ENCODE measurements at places on chromosomes 4 and X.

- no peak for DNase-seq
Measured at GRCh38 chr4:113849771-113850170, 88.2 kb upstream of the CAMK2D start.

DNA sequence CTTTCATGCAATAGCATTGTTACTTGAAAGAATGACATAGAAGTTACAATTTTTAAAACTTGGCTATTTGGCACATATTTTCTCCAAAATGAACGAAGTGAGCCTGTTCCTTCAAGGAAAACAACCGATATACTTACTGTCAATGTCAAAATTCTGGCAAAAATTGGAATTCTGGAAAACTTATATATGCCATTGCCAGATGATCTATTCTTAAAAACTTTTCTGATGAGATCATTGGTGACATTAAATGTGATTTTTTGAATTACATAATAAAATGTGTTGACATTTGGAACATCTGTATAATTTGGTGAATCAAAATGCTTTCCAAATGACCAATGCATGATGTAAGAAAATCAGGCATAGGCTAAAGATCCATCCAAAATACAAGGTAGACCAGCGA lies 209.0 kb downstream of the SCFD2 start:
- no peak for DNase-seq

DNA sequence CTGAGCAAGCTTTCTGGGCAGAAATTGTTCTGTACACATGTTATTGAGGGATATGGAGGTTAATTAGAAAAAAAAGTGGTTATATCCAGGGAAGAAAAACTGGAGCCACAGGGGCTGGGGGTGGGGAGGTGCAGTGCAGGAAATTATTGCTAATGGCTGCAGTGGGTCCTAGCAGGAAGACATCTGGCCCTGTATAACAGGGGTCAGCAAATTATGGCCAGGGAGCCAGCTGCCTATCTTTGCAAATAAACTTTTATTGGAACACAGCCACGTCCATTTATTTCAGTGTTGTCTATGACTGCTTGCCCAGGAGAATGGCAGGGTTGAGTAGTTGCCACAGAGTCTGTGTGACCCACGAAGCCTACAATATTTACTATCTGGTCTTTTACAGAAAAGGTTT lies 23.4 kb upstream of the PRPS2 start:
- no peak for DNase-seq

DNA sequence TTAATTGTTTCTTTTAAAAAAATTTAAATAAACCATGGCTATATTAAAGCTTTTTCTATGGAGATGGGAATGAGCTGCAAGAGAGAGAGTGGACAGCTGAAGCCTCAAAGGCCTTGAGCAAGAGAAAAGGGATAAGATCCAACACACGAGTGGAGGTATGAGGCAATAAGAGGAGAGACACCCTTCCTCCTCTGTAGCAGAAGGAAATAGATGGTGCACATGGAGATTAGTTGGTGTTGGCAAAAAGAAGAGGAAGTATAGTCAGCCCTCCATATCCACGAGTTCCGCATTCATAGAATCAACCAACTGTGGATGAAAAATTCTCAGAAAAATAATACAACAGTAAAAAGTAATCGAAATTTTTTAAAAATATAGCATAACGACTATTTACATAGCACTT lies 3.2 kb downstream of the CXorf38 start:
- no peak for DNase-seq

GRCh38 chr4:89434364-89434988 lies 126.9 kb upstream of the GPRIN3 start:
- no peak for DNase-seq

DNA sequence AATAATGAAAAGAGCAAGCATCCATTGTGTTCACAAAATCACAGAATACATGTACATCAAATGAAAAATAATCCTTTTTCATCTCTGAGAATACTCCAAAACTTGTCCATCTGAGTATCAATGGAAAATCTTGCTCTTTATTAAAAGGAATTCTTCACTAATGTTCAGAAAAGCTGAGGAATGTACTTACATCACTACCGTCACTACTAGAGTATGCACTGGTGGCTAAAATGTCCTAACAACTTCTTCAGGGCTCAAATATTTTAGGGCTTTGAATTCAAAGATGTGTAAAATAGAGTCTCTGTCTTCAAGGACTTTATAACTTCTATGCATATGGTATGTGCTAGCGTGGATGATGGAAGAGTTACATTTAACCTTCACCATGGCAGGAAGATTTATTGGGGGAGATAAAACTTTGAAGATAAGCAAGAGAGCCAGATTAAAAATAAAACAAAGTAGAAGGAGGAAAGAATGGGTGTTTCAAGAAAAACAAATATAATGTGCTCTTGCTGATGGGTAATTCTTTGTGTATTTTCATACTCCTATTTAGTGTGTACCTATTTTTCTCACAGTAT lies 55.1 kb downstream of the DMD start:
- DNase-seq, result no peak

DNA sequence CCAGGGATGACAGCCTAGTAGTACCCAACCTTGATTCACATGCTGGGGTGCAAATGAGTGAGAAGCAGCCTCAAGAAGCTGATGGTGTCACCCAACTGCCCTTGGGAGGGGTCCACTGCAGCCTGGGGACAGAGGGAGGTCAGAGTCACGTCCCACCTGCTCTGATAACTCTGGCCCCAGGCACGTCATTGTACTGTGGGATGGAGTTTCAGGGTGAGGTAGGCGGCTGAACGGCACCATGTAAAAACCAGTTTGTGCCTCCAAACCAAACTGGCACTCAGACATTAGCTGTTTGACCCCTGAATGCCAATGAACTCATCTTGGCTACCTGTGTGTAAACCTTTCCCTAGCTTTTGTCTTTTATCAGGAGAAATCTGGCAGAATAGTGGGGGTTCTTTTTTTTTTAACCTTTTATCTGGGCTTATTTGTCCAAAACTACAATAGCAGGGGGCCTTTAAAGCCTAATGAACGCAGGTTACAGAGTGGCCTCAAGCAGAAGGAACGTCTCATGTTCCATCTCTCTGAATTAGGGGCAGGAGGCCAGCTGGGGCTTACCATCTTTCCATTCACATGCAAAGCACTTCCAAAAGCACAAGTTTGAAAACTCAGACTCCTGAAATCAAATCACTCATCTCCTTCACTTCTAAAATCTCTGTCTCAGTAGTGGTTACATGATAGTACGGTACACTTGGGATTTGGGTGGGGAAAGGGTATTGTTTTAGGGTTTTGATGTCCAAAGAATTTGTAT lies 89.4 kb downstream of the IRF2 start:
- no peak for DNase-seq

GRCh38 chr4:37732526-37733186 lies 46.5 kb upstream of the RELL1 start:
- no peak for DNase-seq

DNA sequence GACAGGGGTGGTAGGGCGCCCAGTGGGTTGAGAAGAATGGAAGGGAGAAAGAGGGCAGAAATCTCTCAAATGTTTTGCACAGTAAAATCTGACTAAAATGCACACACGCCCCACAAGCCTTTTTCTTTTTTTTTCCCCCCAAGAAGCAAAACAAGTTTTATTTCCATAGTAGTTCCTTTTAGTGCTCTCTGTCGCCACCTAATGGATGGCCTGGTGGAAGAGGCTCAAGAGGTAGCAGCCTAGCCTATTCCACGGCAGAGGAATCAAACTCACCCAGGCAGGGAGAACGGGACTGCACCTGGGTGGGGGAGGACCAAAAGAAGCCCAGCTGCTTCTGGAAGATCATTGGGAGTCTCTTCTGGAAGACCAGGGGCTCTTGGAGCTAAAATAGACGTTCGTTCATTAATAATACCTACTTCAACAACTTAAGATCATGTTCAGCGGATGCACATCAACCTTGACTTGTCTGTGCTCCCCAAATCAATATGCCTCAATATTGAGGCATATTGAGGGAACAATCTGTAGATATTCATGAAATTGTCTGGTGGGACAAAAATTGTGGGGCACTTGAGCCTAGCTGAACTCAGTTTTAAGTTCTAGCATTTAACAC lies 31.6 kb upstream of the IRAK1 start:
- DNase-seq, result peak; percentile 83

DNA sequence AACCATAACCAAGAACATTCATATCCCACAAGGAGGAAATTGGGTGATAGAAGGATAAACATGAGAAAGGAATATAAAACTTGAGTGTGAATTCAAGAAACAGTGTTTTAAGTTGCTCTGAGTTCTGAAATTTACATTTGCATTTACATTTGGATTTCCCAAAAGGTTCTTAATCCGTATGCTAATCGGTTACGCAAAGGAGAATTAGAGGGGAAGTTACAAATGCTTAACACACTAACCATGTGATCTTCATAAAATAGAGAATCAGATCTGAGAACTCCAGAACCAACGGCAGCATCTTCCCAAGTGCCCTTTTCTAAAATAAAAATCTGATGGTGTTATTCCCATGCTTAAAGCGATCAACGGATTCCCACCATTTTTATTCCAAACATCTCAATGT lies 48.0 kb downstream of the PROM1 start:
- no peak for DNase-seq

DNA sequence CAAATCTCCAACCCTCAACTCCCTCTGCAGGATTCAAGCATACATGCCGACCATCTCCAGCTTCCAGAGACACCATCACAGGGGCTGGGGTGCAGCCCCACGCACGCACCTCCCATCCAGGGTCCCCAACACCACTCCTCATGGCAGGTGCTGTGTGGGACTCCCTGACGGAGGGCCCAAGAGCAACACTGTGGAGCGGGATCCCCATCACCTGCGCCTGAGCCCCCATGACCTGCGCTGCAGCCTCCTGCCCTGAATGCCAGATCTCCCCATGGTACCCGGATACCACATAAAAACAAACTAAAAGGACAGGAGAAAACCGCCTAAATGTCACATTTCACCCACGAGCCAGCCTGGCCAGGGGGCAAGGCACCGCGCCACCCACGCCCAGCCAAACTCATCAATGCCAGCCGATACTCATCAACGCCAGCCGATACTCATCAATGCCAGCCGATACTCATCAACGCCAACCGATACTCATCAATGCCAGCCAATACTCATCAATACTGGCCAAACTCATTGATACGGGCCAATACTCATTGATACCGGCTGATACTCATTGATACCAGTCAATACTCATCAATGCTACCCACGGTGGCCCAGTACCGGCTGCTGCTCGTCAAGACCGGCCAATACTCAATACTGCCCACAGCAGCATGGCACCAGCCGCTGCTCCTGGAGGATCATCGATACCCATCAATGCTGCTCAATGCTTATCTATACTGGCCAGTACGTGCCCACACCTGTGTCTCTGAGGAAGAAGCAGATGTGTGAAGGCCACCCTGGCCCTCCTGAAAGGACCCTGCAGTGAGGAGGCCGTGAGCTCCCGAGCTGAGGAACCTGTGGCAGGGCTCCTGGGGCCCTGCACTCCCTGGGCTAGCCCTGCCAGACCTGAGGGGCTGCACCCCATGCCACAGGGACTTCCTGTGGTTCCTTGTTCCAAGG lies 6.2 kb downstream of the CTBP1 start:
- DNase-seq, result peak; percentile 57

GRCh38 chrX:1202251-1202650 lies 10.2 kb downstream of the CRLF2 start:
- DNase-seq, result peak; percentile 36

- no peak for DNase-seq
Measured at GRCh38 chrX:16202943-16203342, 35.7 kb downstream of the MAGEB17 start.

DNA sequence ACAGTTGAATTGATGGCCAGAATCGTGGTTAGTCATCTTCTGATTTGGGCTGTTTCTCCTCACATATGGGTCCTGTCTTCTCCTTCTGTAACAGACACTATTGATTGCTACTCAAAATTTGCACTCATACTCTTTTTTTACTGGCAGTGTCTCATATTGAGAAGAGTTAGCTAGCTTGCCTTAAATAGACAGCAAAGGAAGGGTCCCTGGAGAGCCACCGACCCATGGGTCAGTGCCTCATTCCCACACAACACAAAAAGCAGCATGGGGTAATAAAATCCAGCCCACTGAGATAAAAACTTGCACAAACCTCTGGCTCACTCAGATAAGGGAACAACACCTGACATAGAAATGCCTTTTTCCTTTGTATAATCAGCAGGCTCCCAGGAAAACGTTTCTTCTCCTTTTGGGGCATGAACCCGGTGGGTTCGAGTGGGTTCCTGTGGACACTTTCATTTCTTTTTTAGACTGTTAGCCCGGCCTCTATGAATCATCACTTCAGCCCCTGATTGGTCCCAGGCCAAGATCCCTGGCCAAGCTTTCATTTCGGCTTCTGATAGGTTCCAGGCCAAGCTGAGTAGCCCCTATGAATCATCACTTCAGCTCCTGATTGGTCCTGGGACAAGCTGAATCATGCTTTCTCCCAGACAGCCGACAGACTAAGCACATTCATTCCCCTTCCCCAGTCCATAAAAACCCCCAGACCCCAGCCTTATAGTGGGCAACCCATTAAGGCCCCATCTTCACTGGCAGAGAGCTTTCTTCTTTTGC lies 408.1 kb downstream of the DCAF12L2 start:
- DNase-seq, result no peak

- DNase-seq, result no peak
Measured at GRCh38 chrX:45628041-45628440, 427.4 kb upstream of the DIPK2B start.

DNA sequence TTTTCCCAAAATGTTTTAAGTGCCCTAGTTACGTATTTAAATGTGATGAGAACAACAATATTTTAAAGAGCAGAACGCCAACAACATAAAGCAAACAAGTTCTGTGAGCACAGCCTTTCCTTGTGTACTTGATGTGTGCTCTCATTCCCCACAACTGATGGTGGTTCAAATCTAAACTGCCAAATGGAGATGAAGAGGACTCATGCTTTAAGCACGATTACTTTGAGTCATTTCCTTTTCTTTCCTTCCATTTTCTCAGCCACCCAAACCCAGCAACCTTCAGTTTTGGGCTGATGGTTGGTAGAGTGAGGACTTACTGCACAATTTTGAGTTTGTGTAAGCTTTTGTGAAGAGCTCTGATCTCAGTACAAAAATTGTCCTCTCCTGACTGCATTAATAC lies 1.7 kb downstream of the NSD2 start:
- no peak for DNase-seq

DNA sequence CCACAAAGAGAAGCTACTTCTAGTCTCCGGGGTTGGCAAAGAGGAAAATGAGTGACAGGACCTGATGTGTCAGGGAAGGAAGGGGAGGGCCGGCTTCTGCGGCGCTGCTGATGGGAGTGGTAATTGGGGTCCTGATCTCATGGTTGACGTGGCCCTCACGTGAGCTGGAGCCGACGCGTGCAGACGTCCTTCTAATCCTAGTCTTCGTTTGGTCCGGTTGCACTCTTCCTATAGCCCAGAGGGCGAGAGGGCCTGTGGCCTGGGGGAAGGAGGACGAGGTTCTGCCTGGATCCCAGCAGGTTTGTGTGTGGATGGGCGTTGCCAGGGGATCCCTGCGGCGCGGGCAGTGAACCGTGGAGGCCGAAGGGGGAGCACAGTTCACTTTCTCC lies at the start of gene ARMCX1:
TSS of gene ARMCX1 (plus strand) at position 186 of the 389 bp plus-strand sequence. CDS start 2,384 bp downstream, outside the sequence.
- no peak for DNase-seq

DNA sequence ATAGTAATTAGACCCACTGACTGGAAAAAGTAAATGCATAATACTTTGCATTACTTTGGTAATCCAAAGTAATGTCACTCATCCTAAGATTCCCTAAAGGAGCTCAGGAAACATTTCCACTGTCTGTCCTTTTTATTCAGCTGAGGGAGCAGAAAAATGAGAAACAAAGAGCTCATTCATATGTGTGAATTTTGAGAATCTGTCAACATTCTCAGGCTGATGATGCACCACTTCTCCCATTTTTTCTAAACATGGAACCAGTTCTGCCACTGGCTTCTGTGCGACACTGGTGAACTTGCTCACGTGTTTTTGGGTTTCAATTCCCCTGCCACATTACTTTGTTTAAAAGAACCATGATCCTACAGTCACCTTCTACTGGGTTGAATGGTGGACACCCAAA lies 28.4 kb upstream of the ADH7 start:
- no peak for DNase-seq

Data from activated effector memory CD4-positive, alpha-beta T cell treated with anti-CD3 and anti-CD28 coated beads, Interleukin-2, amount 50 U/mL, for 16 hours (primary cell).